AML-193 (cell line): ENCODE measurements at places on chromosomes 2 and 18.

GRCh38 chr2:608711-609110 lies 68.5 kb downstream of the TMEM18 start:
- DNase-seq, result no peak

DNA sequence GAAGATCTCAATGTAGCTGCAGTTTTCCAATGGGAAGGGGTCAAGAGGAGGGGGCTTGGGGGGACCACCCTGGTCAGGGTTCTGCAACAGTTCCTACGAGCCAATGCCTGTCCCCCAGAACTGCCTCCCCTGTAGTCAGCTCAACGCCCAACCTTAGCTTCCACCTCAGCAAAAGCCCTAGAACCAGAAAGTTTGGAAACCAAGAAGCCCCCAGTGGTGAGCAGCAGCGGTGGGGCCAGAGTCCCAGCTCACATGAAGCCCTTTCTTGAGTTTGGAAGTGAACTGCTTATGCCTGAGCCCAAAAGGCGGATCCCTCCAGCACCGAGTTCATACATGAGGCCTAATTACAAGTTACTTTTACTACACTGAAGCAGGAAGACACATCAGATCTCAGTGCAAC lies 162.4 kb downstream of the HDAC4 start:
- DNase-seq, result no peak

DNA sequence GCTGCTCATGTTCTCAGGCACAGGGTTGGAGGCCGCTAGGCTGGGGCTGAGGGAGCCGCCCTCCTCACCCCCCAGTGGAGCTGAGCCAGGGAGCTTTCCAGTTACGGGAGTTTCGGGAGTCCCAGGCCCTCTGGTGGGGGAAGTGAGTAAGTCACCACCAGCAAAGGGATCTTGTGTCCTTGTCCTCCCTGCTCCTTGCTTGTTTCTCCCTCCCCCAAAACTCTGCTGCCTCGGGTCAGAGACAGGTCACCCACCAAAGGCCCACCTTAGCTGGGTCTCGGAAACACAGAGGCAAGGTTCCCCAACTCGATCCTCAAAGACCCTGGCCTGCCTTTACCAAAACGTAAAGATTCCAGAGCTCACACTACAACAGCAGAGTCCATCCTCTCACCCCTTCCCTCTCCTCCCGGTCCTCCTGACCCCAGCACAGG lies 60.5 kb upstream of the POMC start:
- peak; percentile 21 for DNase-seq

DNA sequence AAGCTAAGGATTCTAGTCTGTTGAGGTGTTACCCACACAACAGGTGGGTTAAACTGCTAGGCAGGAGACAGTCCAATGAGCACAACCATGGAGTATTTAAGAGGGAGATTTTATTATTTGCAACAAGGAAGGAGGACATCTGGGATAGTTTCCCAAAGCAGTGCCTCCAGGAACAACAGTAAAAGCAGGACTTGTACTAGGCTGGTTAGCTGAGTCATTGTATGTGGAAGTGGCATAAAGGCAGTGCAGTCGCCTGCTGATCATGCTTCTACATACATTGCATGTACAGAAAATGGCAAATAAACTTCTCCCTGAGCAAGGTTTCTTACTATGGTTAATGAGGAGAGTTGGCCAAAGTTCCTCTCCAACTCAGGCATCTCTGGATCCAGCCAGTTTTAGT lies 46.1 kb upstream of the CYTIP start:
- no peak for DNase-seq

DNA sequence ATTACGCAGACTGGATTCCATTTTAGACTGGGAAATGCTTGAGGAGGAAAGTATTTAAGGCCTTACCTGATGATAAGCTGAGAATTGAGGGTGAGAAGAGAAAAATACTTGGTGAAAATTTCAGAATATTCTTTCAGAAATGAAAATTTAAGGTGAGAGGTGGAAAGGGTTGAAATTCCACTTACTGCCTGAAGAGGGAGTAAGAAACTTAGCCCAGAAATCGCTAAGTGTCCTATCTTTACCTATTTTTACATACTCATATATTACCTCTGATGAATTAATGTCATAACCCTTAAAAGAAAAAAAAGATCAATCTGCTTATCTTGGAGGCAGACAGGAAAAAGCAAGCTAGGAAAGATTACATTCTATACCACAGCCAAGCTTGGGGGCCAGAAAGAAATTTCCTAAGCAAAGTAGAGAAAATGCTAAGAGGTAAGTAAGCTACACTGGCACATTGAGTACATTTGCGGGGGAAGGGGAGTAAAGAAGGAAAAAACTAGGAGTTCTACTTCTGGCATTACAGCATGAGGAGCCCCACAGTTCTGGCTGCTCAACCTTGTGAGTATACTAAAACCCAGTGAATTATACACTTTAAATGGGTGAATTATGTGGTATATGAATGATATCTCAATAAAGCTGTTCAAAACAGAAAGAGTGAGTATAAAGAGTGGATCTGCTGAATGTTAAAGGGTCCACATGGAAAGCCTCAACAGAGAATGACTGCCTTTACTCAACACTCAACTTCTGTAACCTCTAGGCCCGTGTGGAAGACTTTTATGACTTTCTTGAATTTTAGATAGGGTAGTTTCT lies 33.8 kb downstream of the SMC6 start:
- DNase-seq, result peak; percentile 9

- no peak for DNase-seq
These were observed 121.6 kb upstream of the HNRNPA3 start for GRCh38 chr2:177090967-177091366.

- DNase-seq, result peak; percentile 75
These were observed 233.5 kb upstream of the ATP5MC3 start for GRCh38 chr2:175414882-175415487.

DNA sequence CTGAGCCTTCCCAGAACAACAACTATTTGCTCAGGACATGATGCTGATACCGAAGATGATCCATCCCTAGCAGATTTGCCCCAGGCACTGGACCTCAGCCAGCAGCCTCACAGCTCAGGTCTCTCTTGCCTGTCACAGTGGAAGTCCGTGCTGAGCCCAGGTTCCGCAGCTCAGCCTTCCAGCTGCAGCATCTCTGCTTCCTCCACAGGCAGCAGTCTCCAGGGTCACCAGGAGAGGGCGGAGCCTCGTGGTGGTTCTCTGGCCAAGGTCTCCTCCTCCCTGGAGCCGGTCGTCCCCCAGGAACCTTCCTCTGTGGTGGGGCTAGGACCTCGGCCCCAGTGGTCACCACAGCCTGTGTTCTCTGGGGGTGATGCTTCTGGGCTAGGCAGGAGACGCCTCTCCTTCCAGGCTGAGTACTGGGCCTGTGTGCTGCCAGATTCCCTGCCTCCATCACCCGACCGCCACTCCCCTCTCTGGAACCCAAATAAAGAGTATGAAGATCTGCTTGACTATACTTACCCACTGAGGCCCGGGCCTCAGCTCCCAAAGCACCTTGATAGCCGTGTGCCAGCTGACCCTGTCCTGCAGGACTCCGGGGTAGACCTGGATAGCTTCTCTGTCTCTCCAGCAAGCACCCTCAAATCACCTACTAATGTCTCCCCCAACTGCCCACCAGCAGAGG lies 15.4 kb downstream of the CEP68 start:
- DNase-seq, result peak; percentile 2

GRCh38 chr2:167581961-167582574 lies 665.3 kb downstream of the STK39 start:
- DNase-seq, result no peak

GRCh38 chr2:54416166-54416813 lies 39.8 kb upstream of the SPTBN1 start:
- no peak for DNase-seq

- DNase-seq, result no peak
These were observed 332.9 kb upstream of the DDX18 start for GRCh38 chr2:117481608-117482007.

GRCh38 chr2:7272210-7272609 lies 355.0 kb downstream of the RNF144A start:
- no peak for DNase-seq

DNA sequence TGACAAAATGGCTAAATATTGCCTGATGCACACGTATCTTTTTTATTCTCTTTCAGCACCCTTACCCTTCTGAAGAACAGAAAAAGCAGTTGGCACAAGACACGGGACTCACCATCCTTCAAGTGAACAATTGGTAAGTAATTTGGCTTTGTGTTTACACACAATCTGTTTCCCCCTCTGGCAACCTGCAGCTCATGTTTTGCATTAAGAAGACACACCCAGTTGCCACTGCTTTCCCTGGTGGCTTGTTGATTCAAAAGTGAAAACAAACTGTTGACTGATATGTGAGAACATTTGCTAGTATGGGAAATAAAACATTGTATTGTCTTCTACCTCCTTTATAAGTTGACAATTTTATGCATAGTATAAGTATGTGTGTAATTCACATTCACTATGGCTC lies 113.0 kb downstream of the MEIS1 start:
- DNase-seq, result no peak

DNA sequence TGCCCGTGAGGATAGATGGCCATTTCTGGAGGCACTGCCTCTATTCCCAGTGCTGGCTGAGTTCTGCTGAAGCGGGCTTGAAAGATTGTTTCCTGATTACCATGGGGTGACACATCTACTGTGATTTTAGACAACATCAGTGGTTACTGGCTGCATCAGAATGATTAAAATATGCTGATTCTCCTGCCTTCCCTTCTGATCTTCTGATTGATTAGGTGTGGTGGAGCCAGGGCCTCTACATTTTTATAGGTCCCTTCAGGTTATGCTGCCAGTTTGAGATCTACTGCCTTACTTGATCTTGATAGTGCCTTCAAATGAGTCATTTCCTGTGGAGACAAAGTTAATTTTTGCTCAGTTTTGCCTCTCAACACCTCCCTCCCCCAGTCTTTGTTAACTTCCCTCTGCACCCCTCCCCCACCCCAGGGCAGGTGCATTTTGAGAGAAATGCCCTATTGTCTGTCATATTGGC lies 31.6 kb upstream of the SNORC start:
- peak; percentile 22 for DNase-seq

GRCh38 chr2:235215248-235215647 lies 263.4 kb downstream of the SH3BP4 start:
- no peak for DNase-seq

DNA sequence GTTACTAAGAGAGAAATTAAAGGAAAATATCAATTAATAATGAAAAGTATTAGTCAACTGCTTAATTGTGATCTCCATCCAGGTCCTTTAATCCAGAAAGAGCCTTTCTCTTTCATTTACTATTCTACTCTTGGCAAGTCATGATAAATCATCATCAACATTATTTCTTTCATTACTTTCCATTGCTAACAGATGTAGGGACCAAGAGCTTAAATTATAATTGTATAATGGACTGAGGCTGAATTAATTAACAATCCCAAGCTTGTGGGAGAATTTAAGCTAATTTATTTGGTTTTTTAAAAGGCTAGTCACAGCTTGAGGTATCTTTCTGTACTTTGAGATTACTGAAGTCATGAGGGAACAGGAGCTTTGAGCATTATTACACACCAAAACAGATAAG lies 223.9 kb downstream of the ERBB4 start:
- DNase-seq, result no peak

GRCh38 chr2:242035858-242036652 lies 166.5 kb downstream of the RTP5 start:
- no peak for DNase-seq

- DNase-seq, result no peak
These were observed 37.4 kb downstream of the AFF3 start for GRCh38 chr2:100104718-100105677.
